ENCODE measurements at places on chromosomes 11 and 22.

- no peaks in the 10 kb centered on the region for H3K4me1 ChIP-seq
- no peaks in the 10 kb centered on the region for H3K36me3 ChIP-seq
- no peak overlapping the region for H3K4me3 ChIP-seq
- no peak for DNase-seq
These were observed 350.5 kb downstream of the CNTN5 start for GRCh38 chr11:99371257-99371656.

DNA sequence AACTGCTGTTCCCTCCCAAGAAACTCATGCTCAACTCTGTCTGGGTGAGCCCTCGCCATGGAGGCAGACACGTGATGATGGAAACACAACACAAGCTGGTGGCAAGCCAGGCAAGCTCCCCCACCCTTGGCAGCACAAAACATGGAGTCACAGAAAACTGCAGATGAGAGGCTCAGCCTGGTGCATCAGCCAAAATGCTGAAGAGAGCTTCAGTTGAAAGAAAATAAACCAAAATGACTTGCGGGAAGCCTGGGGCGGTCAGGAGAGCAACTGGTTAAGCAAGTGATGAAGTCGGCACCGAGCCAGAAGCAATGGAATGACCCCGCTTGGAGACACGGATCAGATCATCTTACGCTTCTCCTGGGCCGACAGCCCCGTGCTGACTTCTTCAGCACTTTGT lies 68.3 kb downstream of the C11orf58 start:
- peaks cover 68% of the 10 kb centered on the region for H3K4me1 ChIP-seq
- H3K27ac ChIP-seq = peak overlapping the region; percentile 28
- no peaks in the 10 kb centered on the region for H3K27me3 ChIP-seq
- no peaks in the 10 kb centered on the region for H3K36me3 ChIP-seq
- no peak for DNase-seq

DNA sequence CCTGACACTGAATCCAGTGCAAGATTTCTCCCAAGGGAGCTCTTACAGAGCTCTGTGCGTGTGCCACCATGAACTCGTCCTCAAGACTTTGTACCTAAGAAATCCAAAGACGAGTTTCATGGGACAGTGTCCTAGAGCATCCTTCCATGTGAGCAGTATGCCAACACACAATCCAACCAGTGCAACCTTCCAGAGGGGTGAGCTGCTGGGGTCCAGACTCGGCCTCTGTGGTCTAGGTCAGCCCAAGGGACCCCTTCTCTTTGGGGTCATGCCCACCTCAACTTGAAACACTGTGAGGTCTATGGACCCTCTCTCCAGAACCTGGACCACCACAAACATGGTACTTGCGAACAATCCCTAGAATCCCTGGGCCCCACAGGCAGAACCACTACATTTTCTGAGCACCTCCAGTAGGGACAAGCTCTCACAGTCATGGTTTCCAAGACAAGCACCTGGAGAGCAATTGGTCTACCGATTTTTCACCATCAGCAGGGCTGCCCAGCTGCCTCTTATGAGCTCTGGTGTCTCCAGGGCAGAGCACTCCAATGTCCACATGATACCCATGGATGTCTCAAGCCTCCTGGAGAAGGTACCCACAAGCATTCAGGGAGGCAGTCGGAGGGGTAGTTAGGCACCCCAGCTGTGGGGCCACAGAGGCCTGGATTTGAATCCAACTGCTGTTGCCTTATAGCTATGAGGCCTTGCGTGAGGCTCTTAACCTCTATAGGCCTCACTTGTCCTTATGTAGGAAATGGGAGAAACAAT lies 7.7 kb downstream of the CHST1 start:
- H3K4me1 ChIP-seq = peaks cover 11% of the 10 kb centered on the region
- H3K27ac ChIP-seq = no peak overlapping the region
- H3K36me3 ChIP-seq = no peaks in the 10 kb centered on the region
- no peak for DNase-seq
- H3K4me3 ChIP-seq = no peak overlapping the region

- peak; percentile 91 for DNase-seq
- H3K27me3 ChIP-seq = peaks cover 11% of the 10 kb centered on the region
- no peaks in the 10 kb centered on the region for H3K36me3 ChIP-seq
- no peak overlapping the region for H3K4me3 ChIP-seq
These were observed 6.0 kb upstream of the RAB3IL1 start for GRCh38 chr11:61923166-61924063.

GRCh38 chr11:89737116-89737515 lies 27.0 kb downstream of the TRIM77 start:
- no peaks in the 10 kb centered on the region for H3K36me3 ChIP-seq
- H3K4me3 ChIP-seq = no peak overlapping the region
- DNase-seq = no peak
- no peak overlapping the region for H3K27ac ChIP-seq

- DNase-seq = no peak
- no peak overlapping the region for H3K4me3 ChIP-seq
- H3K36me3 ChIP-seq = peaks cover 58% of the 10 kb centered on the region
- H3K4me1 ChIP-seq = peaks cover 33% of the 10 kb centered on the region
- no peak overlapping the region for H3K27ac ChIP-seq
These were observed 3.9 kb downstream of the MUS81 start for GRCh38 chr11:65863889-65864705.

DNA sequence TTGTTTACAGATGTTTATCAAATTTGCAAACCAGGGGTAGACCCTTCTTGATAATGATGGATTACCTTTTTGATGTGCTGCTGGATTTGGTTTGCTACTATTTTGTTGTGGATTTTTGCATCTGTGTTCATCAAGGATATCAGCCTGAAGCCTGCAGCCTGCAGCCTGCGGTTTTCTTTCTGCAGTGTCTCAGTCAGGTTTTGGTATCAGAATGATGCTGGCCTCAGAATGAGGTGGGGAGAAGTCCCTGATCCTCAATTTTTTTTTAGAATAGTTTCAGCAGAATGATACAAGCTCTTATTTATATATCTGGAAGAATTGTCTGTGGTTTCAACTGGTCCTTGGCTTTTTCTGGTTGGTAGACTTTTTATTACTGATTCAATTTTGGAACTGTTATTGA lies 19.7 kb upstream of the RAB38 start:
- H3K4me1 ChIP-seq = no peaks in the 10 kb centered on the region
- no peak overlapping the region for H3K27ac ChIP-seq
- no peaks in the 10 kb centered on the region for H3K27me3 ChIP-seq
- no peak overlapping the region for H3K4me3 ChIP-seq
- no peak for DNase-seq

GRCh38 chr11:120061036-120061760 lies 76.7 kb downstream of the TRIM29 start:
- no peak overlapping the region for H3K27ac ChIP-seq
- no peak overlapping the region for H3K4me3 ChIP-seq
- DNase-seq = peak; percentile 41
- no peaks in the 10 kb centered on the region for H3K27me3 ChIP-seq

GRCh38 chr11:84566671-84567070 lies 1060.5 kb downstream of the DLG2 start:
- no peaks in the 10 kb centered on the region for H3K36me3 ChIP-seq
- no peaks in the 10 kb centered on the region for H3K4me1 ChIP-seq
- H3K27ac ChIP-seq = no peak overlapping the region
- no peak for DNase-seq
- H3K27me3 ChIP-seq = no peaks in the 10 kb centered on the region

GRCh38 chr11:36160091-36160490 lies 129.1 kb downstream of the COMMD9 start:
- DNase-seq = no peak
- H3K27ac ChIP-seq = no peak overlapping the region
- H3K4me3 ChIP-seq = no peak overlapping the region
- no peaks in the 10 kb centered on the region for H3K27me3 ChIP-seq
- H3K36me3 ChIP-seq = no peaks in the 10 kb centered on the region
- peaks cover 20% of the 10 kb centered on the region for H3K4me1 ChIP-seq

GRCh38 chr11:58685973-58686722 lies 45.6 kb downstream of the GLYAT start:
- no peaks in the 10 kb centered on the region for H3K36me3 ChIP-seq
- H3K4me3 ChIP-seq = no peak overlapping the region
- no peak overlapping the region for H3K27ac ChIP-seq
- no peaks in the 10 kb centered on the region for H3K4me1 ChIP-seq
- DNase-seq = no peak
- no peaks in the 10 kb centered on the region for H3K27me3 ChIP-seq

- no peak for DNase-seq
- H3K4me1 ChIP-seq = peaks cover 21% of the 10 kb centered on the region
- H3K27ac ChIP-seq = no peak overlapping the region
These were observed 72.2 kb downstream of the LARGE2 start for GRCh38 chr11:45994371-45995341.

GRCh38 chr11:32044158-32044863 lies 46.6 kb upstream of the RCN1 start:
- no peaks in the 10 kb centered on the region for H3K27me3 ChIP-seq
- no peak for DNase-seq
- H3K4me1 ChIP-seq = no peaks in the 10 kb centered on the region

DNA sequence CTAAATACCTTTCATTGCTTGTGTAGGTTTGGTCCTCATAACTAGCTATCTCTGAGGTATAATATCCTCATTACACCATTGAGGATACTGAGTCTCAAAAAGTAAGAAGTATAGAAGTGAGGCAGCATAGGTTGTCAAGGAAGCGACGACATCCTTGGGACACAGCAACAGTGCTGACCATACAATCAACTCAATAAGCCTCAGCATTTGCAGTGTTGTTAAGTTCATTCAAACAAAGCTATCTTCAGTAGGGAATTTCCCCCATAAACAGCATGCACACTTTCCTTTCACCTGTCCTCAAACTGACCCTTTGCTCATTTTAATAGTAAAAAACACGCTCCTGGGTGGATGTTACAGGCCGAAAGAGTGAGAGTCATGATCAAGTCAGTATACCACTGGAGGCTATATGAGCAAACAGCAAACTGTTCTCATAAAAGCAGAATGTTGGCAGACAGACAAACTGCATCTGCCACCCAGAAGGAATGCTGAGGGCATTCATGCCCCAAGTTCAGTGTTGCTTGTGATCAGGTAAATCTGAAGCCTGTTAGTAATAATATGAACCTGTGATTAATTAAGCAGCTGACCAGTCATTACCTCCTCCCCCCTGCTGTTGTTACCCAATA lies 756.2 kb upstream of the TENM4 start:
- no peaks in the 10 kb centered on the region for H3K4me1 ChIP-seq
- no peaks in the 10 kb centered on the region for H3K36me3 ChIP-seq
- no peak for DNase-seq
- no peak overlapping the region for H3K4me3 ChIP-seq

GRCh38 chr22:20590477-20591294 lies 83.3 kb downstream of the MED15 start:
- no peak overlapping the region for H3K27ac ChIP-seq
- H3K4me3 ChIP-seq = no peak overlapping the region
- no peaks in the 10 kb centered on the region for H3K27me3 ChIP-seq
- peaks cover 44% of the 10 kb centered on the region for H3K4me1 ChIP-seq

- H3K4me1 ChIP-seq = peaks cover 17% of the 10 kb centered on the region
- DNase-seq = peak; percentile 75
- H3K36me3 ChIP-seq = peaks cover 72% of the 10 kb centered on the region
These were observed 39.9 kb downstream of the SGSM3 start for GRCh38 chr22:40410272-40410671.

GRCh38 chr11:30487200-30487898 lies 98.8 kb downstream of the MPPED2 start:
- no peak overlapping the region for H3K4me3 ChIP-seq
- H3K36me3 ChIP-seq = no peaks in the 10 kb centered on the region
- no peak overlapping the region for H3K27ac ChIP-seq
- no peaks in the 10 kb centered on the region for H3K27me3 ChIP-seq

DNA sequence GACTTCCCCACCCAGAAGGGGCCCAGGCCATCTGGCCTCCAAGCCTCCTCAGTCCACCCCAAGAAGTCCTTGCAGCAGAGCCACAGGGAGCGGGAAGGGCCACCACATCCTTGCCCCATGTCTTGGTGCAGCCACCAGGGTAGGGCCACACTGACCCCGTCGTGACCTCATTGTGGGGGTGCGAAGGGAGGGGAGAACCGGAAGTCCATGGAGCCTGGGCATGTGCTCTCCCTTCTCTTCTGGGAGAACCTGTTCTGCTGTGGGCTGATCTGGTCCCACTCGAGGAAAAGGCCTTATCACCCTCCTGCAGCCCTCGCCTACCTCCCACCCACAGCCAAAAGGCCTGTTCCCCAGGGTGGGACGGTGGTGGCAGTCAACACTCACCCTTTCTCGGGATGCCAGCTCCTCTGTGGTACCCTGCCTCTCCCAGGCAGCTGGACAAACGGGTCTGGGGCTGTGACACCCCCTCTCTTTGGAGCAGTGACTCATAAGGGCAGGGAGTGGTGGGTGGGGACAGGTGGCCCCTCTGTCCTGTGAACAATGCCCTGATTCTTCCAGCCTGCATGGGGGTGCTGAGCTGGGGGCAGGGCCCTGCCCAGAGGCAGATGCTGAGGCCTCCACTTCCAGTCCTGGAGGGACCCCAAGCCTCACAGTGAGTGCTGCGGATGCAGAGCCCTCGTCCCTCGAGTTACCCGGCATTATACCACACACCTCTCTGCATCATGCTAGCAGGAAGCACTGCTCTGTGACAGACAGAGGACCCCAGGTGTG lies 14.6 kb upstream of the CTSD start:
- no peak overlapping the region for H3K4me3 ChIP-seq
- no peak overlapping the region for H3K27ac ChIP-seq
- no peaks in the 10 kb centered on the region for H3K36me3 ChIP-seq
- peak; percentile 72 for DNase-seq

All from suprapubic skin (tissue), 4 donors.